ENCODE measurements at places on chromosomes 11 and 22.

DNA sequence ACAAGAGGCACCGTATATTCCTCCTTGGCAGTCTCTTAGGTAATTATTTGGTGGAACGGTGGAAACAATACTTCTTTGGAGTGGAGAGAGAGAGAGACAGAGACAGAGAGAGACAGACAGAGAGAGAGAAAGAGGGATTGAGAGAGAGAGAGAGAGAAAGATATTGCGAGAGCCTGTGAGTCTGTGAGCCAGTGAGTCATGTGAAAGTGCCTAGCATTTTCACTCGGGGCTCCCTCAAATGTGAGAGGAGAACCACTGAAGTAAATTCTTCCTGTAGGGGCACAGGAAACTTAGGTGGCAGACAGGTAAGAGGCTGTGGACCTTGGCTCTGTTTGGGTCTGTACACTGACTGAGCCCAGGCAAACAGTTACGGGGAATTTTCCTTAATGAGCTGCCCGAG is 31.6 kb upstream of the SNX19 start:
- DNase-seq, result no peak

DNA sequence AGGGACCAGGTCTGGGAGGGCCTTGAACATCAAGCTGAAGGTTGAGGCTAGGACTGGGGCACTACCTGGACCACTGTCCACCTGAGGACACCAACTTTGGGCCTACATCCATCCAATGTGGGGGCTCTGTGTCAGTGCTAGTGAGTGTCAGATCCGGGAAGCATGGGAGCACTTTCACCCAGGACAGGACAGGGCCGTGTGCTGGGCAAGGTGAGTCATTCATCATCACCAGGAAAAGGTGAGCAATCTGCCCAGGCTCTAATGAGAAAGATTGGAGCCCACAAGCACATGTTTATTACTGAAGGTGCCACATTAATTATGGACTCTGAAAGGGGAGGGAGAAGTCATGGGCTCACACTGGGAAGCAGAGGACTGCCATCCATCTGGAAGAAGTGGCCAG is 39.7 kb upstream of the DRD2 start:
- no peak for DNase-seq

DNA sequence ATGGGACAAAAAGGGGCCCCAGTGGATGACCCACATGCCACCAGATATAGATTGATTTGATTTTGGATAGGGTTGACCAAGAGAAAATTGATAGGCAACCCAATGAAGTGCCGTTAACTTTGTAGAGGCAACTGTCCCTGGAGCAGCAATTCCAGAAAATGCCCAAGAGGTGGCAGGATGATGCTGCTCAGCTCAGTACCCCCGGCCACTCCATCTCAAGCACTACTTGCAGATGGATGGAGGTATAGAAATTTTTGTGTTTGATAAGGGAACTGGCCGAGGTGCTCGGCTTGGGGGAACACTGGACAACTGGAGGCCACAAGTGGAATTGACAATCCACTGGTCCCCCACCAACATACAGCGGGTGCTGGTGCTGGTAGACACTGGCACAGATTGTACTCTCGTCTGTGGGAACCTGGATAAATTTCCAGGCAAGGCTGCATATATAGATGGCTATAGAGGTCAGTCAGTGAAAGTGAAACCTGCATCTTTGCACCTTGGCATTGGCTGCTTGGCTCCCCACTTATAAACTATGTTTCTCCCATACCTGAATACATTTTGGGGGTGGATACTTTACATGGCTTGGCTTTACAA is 86.3 kb downstream of the CCDC83 start:
- DNase-seq, result no peak

- no peak for DNase-seq
These were observed 8.3 kb downstream of the OSBPL5 start for GRCh38 chr11:3156661-3157311.

GRCh38 chr11:11862999-11863398 is 21.2 kb downstream of the USP47 start:
- no peak for DNase-seq

GRCh38 chr22:33002035-33002434 is 56.1 kb downstream of the SYN3 start:
- DNase-seq, result no peak

- no peak for DNase-seq
These were observed 269.2 kb upstream of the SORL1-AS1 start for GRCh38 chr11:121721961-121722360.

DNA sequence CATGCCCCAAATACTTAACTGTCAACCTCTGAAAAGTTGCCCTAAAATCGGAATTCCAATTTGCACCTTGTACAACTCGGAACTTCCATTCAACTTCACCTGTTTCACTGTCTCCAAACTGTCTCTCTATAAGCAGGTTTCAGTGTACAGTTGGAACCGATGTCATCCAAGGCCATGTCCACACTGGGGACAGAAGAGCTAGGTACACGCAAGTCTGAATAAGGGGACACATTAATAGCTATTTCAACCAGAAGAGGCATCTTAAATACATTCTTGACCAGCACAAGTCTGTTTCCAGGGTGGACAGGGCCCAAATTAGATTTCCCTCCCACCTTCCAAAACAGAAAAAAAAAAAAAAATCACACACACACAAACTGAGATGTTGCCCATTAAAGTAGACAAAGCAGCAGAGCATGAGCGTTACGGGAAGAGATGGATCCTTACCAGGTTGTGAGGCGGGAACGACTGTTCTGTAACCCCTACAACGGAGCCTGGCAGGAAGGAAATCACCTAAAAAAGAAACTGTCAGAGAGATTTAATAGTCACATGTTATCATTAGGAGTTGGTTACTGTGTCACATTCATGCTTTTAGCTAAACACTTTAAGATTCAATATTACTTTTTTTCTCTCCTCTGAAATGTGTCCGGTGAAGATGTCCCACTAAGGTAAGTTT is 1.7 kb downstream of the CREBZF start:
- DNase-seq, result no peak

DNA sequence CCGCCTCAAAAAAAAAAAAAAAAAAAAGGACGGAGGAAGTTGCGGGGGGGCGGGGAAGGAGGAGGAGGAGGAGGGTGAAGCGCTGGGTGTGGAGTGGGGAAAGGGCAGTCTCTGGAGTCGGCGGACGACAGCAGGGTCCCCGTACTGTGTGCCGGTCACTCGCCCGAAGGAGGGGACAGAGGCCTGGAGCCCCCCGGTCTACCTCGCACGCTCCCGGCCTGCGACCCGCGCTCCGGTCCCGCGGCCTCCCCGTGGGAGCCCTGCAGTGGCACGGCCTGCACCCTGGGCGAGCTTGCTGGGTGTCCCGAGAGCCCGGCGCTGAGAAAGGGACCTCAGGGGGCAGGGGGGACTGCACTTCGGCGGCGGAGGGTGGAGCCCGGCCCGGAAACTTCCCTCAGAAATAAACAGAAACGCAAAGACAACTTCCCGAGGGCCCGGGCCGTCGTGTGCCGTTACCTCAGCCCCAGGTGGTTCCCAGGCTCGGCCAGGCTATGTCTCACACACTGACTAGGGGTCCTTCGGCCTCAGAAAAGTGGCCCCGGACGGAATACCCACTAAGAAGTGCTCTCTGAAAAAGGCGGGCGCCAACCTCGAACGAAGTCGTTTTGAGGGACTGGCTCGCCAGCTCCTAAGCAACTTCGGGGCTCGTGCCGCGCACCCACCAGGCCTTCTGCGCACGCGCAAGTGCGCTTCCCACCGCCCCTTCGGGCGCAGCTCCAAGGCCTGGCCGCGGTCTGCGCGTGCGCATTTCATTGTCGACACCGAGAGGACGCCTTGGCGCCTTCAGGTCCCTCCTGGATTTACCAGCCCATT is at the start of gene MAJIN:
MAJIN (minus strand) TSS at position 688 of the 813 bp plus-strand sequence. CDS start 12,703 bp downstream, outside the sequence.
- DNase-seq, result no peak

- peak; percentile 96 for DNase-seq
These were observed at the start of gene MIEF1 for GRCh38 chr22:39502109-39502788. Gene MIEF1, plus strand, starts transcription at chr22:39502290. Its CDS starts 9,005 bp downstream, at chr22:39511295.
